ENCODE measurements at places on chromosomes 2 and 18. TPM values are rescaled to one million over a fixed set of nuclear protein-coding genes. Genes with fewer than 3 reads are reported as not detected.
A peak's percentile ranks its signal among the peaks of the same experiment; 100 is the strongest.

DNA sequence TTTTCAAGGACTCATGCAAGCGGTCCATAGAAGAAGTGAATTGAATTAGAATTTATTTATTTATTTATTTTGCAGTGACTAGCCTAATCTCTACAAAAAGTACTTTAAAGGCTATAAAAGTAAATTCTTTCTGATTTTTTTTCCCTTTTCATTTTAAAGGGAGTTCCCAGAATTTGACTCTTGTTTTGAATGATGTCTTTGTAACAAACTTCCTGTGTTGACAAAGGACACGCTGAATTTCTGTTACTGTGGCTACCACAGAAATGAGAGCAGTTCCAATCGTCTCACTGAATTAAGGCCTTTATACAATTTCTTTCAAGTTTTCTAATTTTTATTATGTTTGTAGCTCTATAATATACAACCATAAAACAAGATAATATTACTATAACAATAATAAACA is 46.3 kb upstream of the LPIN2 start:
- DNase-seq, result no peak
- H3K4me3 ChIP-seq, result no peak overlapping the region
- peaks cover 1% of the 10 kb centered on the region for H3K36me3 ChIP-seq
- H3K27ac ChIP-seq, result no peak overlapping the region
- no peaks in the 10 kb centered on the region for H3K27me3 ChIP-seq

The ATP6V1B1 gene
- total RNA-seq, result not detected

GRCh38 chr2:177000061-177000714 is 212.4 kb upstream of the HNRNPA3 start:
- H3K4me3 ChIP-seq, result no peak overlapping the region
- no peak for DNase-seq
- no peaks in the 10 kb centered on the region for H3K36me3 ChIP-seq
- no peaks in the 10 kb centered on the region for H3K27me3 ChIP-seq
- no peak overlapping the region for H3K27ac ChIP-seq
- H3K4me1 ChIP-seq, result peaks cover 2% of the 10 kb centered on the region

The RBM44 gene
- 0.81 TPM for total RNA-seq

DNA sequence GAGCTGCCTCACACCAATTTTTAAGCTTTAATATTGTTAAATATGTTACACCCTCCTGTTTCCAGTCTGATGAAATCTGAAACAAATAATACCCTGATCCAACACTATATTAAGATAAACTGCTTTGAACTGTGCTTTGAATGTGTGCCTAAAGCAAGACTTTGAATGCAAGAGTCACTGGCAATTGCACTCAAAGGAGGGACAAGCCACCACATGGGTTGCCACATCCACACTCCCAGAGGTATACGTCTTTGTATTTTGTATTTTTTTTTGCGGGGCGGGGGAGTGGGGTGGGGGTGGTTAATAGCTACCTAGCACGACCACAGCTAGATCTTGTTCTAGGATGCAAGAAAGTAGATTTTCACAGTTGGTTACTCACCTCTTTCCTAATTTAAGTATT is 1.8 kb upstream of the ZEB2 start:
- H3K36me3 ChIP-seq, result no peaks in the 10 kb centered on the region
- H3K4me3 ChIP-seq, result no peak overlapping the region
- DNase-seq, result no peak

DNA sequence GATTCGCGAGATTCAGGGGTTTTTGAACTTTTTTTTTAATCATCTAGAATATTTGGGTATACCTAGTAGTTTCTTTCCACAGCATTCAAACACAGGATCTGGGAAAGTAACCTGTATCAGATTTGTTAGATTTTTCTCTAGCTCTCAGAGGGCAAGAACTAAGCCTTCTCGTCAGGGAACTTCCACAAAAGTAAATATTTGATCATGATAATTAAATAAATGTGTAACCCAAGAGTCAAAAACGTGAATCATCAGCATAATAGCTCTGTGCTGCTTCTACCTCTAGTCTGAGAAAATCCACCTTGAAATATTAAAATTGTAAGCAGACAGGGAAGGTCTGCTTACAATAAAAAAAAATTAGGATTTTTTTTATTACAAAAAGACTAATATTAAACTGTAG is 225.7 kb upstream of the SPOPL start:
- no peak overlapping the region for H3K4me3 ChIP-seq
- no peaks in the 10 kb centered on the region for H3K27me3 ChIP-seq
- peaks cover 2% of the 10 kb centered on the region for H3K36me3 ChIP-seq
- H3K27ac ChIP-seq, result peak overlapping the region; percentile 92

DNA sequence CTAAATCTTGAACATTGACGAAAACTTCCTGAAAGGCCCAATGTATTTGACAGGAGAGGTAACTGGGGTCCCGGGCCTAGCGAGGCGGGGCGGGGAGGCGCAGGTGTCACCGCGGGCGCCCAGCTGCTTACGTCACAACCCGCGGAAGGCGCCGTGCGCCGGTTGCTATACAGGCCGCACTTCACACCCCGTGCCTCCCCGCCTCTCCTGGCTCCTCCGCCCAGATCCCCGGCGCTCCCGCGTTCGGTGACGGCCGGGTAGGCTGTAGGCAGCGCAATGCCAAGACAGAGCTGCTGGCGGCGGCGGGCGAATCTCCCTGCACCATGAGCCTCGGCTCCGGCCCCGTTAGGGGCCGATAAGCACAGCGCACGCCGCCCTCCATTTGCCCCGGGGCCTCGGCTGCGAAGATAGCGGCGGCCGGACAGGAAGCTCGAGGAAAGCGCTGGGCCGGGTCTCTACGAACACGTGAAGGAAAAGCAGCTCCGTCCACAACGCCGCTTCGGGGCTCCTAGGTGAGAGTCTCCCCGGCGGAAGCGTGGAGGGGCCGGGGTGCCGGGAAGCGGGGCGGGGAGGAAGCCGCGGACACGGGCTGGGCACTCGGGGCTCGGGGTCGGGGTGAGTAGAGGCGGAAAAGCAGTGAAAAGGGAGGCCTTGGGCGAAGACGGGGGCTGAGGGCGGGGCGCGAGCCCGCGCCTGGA is at the start of gene RNF138:
RNF138 (plus strand) TSS at position 151 of the 698 bp plus-strand sequence. CDS start 903 bp downstream, outside the sequence.
- H3K27ac ChIP-seq, result peak within 1 kb of the TSS; percentile 99
- no peaks in the 10 kb centered on the region for H3K27me3 ChIP-seq
- H3K4me1 ChIP-seq, result peaks cover 23% of the 10 kb centered on the region
- H3K4me3 ChIP-seq, result peak within 1 kb of the TSS; percentile 88
- H3K36me3 ChIP-seq, result peaks cover 10% of the 10 kb centered on the region
- DNase-seq, result peak; percentile 75

Data from progenitor cell of endocrine pancreas (in vitro differentiated cells).